ENCODE measurements at places on chromosomes 7 and 10. TPM values are rescaled to one million over a fixed set of nuclear protein-coding genes. Genes with fewer than 3 reads are reported as not detected.
A peak's percentile ranks its signal among the peaks of the same experiment; 100 is the strongest.

PNLIP gene
- total RNA-seq, result 2.0 TPM

GRK5 gene
- 17.0 TPM for total RNA-seq

FGF8 gene
- not detected for total RNA-seq

PLXNA4 gene
- total RNA-seq, result 12.0 TPM

SGCE gene
- 17.0 TPM for total RNA-seq

MMS19 gene
- total RNA-seq, result 49.1 TPM

C7orf57 gene
- not detected for total RNA-seq

DPP6 gene
- total RNA-seq, result 0.06 TPM

GRCh38 chr7:44244282-44244681, 43.5 kb downstream of the YKT6 start:
- no peaks in the 10 kb centered on the region for H3K27me3 ChIP-seq
- DNase-seq, result no peak
- H3K4me1 ChIP-seq, result no peaks in the 10 kb centered on the region
- no peak overlapping the region for H3K4me3 ChIP-seq

DNA sequence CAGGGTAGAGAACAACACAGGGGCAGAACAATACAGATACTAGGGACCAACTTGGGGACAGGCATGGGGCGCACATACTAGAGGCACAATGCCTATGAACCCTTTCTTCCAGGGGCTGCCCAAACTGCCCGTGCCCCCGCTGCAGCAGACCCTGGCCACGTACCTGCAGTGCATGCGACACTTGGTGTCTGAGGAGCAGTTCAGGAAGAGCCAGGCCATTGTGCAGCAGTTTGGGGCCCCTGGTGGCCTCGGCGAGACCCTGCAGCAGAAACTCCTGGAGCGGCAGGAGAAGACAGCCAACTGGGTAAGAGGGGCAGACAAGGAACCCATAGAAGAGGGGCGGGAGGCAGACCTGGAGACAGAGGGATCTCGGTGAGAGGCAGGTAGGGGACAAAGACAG, 5.8 kb downstream of the CHAT start:
- no peaks in the 10 kb centered on the region for H3K4me1 ChIP-seq
- H3K27me3 ChIP-seq, result peaks cover 37% of the 10 kb centered on the region
- H3K36me3 ChIP-seq, result no peaks in the 10 kb centered on the region
- no peak overlapping the region for H3K4me3 ChIP-seq
- DNase-seq, result no peak
- H3K27ac ChIP-seq, result no peak overlapping the region

GRCh38 chr7:31883761-31884164, 186.4 kb downstream of the PDE1C start:
- no peak for DNase-seq
- no peaks in the 10 kb centered on the region for H3K36me3 ChIP-seq
- H3K4me1 ChIP-seq, result peaks cover 45% of the 10 kb centered on the region

DNA sequence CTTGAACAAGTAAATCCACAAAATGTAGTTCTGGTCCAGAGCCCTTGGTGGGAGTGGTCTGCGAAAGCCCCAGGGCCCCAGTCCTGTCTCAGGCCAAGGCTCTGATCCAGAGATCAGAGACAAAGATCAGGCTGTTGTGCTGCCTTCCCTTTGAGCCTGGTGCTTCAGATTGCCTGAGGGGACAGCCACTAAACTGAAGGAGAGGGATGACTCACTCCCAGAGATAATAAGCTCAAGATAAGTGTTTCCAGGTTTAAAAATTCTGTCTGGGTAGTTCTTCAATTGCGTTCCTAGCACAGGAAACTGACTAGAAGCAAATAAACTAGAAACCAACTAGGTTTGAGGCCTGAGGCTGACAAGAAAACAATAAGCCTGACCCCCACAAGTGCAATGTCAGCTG, 190.2 kb downstream of the RAMP3 start:
- no peaks in the 10 kb centered on the region for H3K27me3 ChIP-seq
- DNase-seq, result no peak
- no peak overlapping the region for H3K27ac ChIP-seq
- H3K4me3 ChIP-seq, result no peak overlapping the region

DNA sequence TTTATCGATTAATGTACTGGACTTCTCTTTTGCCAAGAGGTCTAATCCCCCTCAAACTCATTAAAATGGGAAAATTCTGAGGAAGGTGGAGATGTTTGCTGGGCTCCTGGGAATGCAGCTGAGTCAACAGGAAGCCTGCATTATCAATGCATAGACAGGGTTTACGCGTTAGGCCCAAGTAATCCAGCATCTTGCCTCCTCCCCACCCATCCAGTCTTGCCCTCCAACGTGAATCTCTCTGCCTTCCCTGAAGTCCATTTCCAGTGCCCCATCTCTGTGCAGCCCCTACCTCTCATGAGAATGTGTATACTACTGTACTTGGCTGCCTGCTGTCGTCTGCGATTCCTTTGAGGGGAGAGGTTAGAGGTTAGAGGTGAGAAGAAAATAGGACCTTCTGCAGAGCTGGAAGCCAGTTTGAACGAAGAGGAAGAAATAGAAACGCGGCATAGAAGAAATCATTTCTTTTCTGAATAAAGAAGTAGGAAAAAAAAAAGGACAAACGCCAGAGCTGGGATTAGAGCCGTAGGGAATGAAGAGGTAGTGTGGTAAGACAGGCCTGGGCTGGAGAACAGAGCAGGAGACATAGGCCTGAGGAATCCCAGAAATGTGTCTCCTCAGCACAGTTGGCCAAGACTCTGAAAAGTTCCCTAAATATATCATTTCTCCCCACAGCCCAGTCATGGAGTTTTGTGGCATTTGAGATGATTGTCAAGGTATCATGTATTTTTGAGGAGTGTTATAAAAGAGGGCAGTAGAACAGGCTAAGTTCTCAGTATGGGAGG, 75.6 kb downstream of the MYOF start:
- H3K27ac ChIP-seq, result no peak overlapping the region
- no peaks in the 10 kb centered on the region for H3K4me1 ChIP-seq
- no peak overlapping the region for H3K4me3 ChIP-seq
- H3K36me3 ChIP-seq, result peaks cover 31% of the 10 kb centered on the region

DNA sequence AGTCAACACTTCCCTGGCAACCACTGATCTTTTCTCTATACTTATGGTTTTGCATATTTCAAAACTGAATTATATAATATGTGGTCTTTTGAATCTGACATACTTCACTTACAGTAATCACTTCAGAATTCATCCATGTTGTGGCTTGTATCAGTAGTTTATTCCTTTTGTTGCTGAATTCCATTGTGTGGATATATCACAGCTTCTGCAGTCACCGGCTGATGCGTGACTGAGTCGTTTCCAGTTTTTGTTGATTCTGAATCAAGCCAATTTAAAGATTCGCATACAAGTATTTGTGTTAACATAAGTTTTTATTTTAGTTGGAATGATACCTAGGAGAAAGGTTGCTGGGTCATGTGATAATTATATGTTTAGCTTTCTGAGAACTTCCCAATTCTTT, 672.5 kb upstream of the ANKRD30A start:
- H3K4me1 ChIP-seq, result peaks cover 5% of the 10 kb centered on the region
- H3K36me3 ChIP-seq, result no peaks in the 10 kb centered on the region
- H3K27me3 ChIP-seq, result no peaks in the 10 kb centered on the region
- no peak overlapping the region for H3K4me3 ChIP-seq
- no peak for DNase-seq

DNA sequence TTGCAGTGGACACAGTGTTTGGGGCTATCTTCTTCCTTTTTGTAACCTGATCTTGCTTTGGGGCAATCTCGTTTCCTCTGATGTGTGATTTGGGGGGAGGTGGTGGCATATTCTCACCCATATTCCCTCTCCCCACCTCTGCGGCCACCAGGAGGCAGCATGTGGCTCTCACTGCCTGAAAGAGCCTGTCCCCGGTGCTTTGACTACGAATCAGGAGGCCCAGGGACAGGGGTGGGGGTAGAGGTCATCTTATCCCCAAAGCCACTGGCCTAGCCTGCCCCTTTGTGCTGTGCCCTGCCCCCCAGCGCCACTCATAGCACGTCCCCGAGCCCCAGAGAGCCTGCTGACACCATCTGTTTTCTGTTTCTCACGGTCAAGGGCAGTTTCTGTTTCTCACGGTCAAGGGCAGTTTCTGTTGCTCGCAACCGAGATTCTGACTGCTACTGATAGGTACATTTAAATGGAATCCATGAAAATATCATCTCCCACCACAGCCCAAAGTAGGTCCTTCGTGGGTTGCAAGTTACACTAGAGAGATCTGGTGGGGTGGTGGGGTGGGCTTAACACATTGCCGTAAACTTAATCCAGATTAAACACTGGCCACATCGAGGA, 28.2 kb downstream of the PHYH start:
- H3K4me3 ChIP-seq, result no peak overlapping the region
- DNase-seq, result peak; percentile 33
- H3K27ac ChIP-seq, result peak overlapping the region; percentile 32

DNA sequence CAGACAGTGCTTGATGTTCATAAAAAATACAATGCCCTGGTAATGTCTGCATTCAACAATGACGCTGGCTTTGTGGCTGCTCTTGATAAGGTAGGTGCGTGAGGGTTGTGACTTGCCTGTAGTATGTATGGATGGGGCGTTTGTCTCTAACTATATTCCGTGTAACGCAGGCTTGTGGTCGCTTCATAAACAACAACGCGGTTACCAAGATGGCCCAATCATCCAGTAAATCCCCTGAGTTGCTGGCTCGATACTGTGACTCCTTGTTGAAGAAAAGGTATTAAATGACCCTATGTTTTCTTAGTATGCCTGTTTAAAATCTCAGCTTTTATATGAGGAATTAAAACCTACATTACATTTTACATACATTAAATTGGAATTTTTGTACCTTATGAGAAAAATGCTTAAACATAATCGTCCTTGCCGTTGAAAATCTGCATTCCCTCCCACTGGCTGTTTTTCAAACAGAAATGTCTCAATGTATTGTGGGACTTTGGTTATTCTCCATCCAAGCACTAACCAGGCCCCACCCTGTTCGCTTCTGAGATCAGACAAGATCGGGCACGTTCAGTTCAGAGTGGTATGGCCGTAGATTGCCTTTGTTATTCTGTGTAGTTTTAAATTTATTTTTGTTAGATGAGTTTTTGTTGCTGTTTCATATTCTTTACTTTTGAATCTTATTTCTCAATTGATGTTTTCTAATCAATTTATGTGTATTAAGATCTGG, 85.3 kb downstream of the CUL1 start:
- H3K27me3 ChIP-seq, result no peaks in the 10 kb centered on the region
- DNase-seq, result no peak
- H3K36me3 ChIP-seq, result peaks cover 90% of the 10 kb centered on the region
- no peaks in the 10 kb centered on the region for H3K4me1 ChIP-seq
- H3K27ac ChIP-seq, result no peak overlapping the region
- no peak overlapping the region for H3K4me3 ChIP-seq

DNA sequence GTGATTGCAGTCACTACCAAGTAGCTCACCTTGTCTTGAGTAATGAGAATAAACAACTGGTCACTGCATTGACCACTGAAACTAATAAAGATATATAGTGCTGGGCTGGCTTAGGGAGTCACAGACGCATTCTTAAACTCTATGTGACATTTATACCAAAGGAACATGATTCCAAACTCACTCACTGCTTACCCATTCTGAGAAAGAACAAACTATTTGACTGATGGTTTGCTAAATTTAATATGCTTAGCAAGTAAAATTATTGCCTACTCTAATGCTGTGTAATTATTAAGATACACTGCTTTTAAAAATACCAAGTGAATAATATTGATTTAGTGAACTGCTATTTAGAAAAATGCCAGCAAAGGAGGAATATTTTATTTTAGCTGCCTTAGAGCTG, 191.1 kb downstream of the LRMDA start:
- H3K4me3 ChIP-seq, result no peak overlapping the region
- DNase-seq, result no peak
- H3K4me1 ChIP-seq, result no peaks in the 10 kb centered on the region

GRCh38 chr10:16063350-16063749, 203.0 kb upstream of the MINDY3 start:
- no peak overlapping the region for H3K27ac ChIP-seq
- H3K36me3 ChIP-seq, result no peaks in the 10 kb centered on the region
- no peak overlapping the region for H3K4me3 ChIP-seq
- H3K4me1 ChIP-seq, result no peaks in the 10 kb centered on the region
- DNase-seq, result no peak

GRCh38 chr10:60944058-60944909, at the start of gene RHOBTB1:
Gene RHOBTB1 (minus strand): TSS chr10:60944185. CDS start chr10:60911542, 32,643 bp downstream.
- H3K27ac ChIP-seq, result peak within 1 kb of the TSS; percentile 100
- H3K27me3 ChIP-seq, result no peaks in the 10 kb centered on the region
- H3K4me1 ChIP-seq, result peaks cover 33% of the 10 kb centered on the region
- peak; percentile 84 for DNase-seq

DNA sequence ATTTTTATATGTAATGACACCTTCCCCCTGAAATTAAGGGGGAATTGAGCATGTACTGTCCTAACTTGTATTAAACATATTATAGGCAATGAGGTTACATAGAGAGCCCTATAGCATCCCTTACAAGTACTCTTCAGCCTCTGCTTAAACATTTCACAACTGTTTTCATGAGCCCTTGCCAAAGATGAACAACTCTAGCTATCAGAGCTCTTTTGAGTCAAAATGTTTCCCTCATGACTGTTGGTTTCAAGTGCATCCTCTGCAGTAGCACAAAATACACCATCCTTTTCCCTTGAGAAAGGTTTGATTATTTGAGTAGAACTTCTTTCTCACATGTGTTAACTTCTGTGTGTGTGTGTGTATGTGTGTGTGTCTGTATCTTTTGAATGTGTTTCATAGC, 1157.6 kb upstream of the CELF2 start:
- no peak for DNase-seq
- H3K4me1 ChIP-seq, result no peaks in the 10 kb centered on the region
- no peak overlapping the region for H3K4me3 ChIP-seq
- H3K27me3 ChIP-seq, result no peaks in the 10 kb centered on the region

- no peak for DNase-seq
- H3K4me1 ChIP-seq, result no peaks in the 10 kb centered on the region
- no peaks in the 10 kb centered on the region for H3K36me3 ChIP-seq
- no peak overlapping the region for H3K4me3 ChIP-seq
Observed at GRCh38 chr10:24889639-24890038, 62.8 kb downstream of the PRTFDC1 start.

- H3K27me3 ChIP-seq, result no peaks in the 10 kb centered on the region
- H3K36me3 ChIP-seq, result no peaks in the 10 kb centered on the region
- H3K4me1 ChIP-seq, result no peaks in the 10 kb centered on the region
- H3K27ac ChIP-seq, result no peak overlapping the region
- no peak overlapping the region for H3K4me3 ChIP-seq
Observed at GRCh38 chr10:99766302-99766681, 16.1 kb upstream of the ABCC2 start.

DNA sequence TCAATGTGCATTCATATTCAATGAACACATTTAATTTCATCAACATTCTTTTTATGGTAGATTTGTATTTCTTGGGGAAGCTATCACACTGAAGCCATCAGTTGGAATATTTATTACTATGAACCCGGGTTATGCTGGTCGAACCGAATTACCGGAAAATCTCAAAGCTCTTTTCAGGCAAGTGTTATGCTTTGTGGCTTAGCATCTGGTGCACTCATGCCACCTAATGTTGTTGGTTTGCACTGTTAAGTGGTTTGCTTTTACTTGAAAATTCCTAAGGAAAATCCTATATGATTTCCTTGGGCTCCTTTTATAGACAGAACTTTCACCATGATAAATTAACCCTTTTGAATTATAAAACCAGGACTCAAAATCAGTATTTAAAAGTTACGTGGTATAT, 147.9 kb downstream of the DNAH11 start:
- H3K4me1 ChIP-seq, result no peaks in the 10 kb centered on the region
- no peak overlapping the region for H3K27ac ChIP-seq
- no peak for DNase-seq
- H3K4me3 ChIP-seq, result no peak overlapping the region
- H3K36me3 ChIP-seq, result no peaks in the 10 kb centered on the region
